ENCODE measurements at places on chromosomes 3 and 15.

DNA sequence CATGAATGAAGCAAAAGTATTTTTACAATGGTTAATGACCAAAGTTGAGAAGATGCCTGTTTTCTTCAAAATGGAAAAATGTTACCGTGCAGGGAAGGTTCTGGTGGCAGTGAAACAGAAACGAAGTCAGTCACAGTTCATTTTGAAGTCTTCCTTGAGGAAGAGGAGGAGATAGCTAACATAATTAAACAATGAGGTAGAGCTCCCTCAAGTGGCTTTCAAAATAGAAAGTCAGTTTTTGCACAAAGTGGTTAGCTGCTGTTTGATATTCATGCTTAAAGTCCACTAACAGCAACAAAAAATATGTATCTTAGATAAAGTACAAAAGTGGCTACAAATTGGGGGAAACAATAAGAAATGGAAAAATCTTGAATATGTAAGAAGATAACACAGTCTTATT lies 87.3 kb downstream of the TFG start:
- no peak for DNase-seq

GRCh38 chr3:74173090-74173489 lies 441.4 kb downstream of the CNTN3 start:
- DNase-seq: no peak

GRCh38 chr3:8607234-8608040 lies 37.2 kb downstream of the SSUH2 start:
- DNase-seq: no peak

DNA sequence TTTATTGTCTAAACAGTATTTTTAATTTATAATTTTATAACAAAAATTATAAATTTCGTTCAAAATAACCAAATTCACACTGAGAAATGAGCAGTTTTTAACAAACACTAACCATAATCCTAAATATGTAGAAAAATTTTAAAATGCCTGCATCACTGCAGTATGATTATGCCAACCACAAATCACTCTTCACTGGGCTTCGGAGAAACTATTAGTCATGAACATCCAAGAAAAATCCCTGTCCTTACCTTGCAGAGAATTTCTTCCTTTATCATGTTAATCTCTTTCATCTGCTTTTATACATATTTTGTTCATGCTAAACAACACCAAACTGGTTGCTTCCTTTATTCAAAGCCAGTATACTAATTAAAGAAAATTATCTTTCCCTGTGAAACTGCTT lies 511.0 kb upstream of the ALCAM start:
- DNase-seq: no peak

GRCh38 chr15:72796515-72797337 lies 13.2 kb upstream of the ADPGK start:
- peak; percentile 3 for DNase-seq

Data from effector CD8-positive, alpha-beta T cell (primary cell).